Stimulated activated CD4-positive, alpha-beta T cell treated with anti-CD3 and anti-CD28 coated beads, Interleukin-1b, Interleukin-23, amount 100 ng/mL, for 1 hour (primary cell): ENCODE measurements at places on chromosomes 2 and 18.

- no peak for DNase-seq
Measured at GRCh38 chr18:59672235-59672711, 24.9 kb downstream of the CCBE1 start.

- no peak for DNase-seq
Measured at GRCh38 chr2:63424329-63425078, 163.8 kb downstream of the WDPCP start.

DNA sequence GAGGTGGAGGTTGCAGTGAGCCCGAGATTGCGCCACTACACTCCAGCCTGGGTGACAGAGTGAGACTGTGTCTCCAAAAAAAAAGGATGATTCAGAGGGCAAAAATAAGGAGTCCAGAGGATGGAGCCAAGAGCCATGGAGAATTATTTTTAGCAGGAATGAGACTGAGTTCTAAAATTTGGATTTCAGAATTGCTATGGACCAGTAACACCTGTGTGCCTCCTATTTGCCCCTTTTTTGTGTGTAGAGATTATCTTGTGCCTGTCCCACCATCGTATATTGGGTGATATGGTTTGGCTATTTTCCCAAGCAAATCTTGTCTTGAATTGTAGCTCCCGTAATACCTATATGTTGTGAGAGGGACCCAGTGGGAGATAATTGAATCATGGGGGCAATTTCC lies 16.4 kb upstream of the RGPD8 start:
- DNase-seq, result no peak

DNA sequence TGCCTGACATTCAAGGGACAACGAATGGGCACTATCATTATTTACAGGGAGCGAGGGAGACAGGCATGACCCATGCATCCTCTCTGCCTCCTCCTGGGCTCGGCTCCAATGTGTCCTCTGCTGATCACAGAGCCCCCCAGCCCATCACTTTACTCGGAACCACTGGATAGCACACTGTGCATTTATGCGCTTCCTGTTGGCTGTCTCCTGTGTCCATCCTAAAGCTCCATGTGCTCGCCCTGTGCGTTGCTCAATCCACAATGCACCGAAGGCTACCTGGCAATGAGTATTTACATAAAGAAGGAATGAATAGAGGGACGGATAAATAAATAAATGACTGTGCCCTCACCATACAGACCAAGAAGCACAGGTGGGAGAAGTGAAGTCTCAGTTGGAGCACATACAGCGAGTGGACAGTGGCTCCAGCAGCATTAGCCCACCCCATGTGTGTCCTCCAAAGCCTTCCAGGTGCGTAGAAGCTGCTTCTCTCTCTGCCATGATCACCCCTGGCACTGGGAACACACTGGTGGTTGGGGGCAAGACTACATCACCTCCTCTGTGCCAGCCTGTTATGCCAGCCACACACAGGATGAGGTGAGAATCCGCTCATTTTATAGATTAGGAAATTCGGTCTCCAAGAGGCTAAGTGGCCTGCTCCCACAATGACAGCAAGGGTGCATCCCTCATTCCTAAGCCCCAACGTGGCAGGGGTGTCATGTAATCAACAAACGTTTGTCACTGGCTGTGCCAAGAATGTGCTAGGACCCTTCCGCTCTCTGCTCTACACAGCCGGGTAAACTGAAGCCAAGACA lies 2.3 kb upstream of the GDF7 start:
- DNase-seq, result no peak

- DNase-seq, result no peak
Measured at GRCh38 chr18:61553045-61553659, 219.9 kb downstream of the CDH20 start.

GRCh38 chr2:190254063-190254850 lies 65.4 kb downstream of the HIBCH start:
- DNase-seq, result no peak

GRCh38 chr2:96485751-96486651 lies 19.2 kb downstream of the NEURL3 start:
- peak; percentile 30 for DNase-seq

DNA sequence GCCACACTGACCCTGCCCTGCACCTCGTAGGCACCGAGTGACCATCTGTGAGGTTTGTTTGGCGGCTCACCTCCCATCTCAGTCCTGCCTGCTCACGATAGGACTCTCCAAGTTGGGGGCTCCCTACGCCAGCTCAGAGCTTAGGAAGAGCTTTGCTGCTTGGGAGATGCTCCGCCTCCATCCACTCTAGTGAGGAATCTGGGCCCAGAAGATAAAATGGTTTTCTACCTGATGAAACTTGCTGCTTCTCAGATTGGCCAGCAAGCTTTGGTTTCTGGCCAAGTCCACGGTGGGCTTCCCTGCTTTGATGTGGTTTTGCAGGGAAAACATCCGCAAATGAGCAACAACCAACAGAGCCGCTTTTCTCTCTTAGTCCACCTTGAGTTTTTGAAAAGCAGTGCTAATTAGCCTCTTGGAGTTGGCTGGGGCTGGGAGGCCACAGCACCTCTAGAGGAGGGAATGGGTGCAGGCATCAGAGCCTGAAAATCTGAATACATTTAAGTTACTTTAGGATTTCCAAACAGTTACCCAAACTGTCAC lies 42.2 kb downstream of the THNSL2 start:
- no peak for DNase-seq

DNA sequence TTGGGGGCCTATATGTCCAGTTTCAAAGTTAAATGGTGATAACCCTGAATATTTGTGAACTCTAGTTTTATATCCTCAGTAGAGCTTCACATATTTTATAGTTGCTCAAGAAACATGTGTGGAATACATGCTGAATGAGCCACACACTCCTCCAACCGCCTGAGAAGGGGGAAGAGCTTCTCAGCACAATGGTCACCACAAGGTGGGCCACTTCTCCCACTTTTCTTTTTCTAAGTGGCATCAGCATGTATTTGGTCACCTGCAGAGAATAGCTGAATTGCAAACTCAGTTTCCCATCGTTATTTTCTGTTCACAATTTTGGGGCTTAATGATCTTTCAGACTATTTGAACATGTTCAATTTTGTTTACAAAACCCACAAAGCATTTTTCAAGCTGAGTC lies 340.5 kb downstream of the PARD3B start:
- no peak for DNase-seq

- no peak for DNase-seq
Measured at GRCh38 chr2:176283291-176284068, 14.2 kb downstream of the MTX2 start.

DNA sequence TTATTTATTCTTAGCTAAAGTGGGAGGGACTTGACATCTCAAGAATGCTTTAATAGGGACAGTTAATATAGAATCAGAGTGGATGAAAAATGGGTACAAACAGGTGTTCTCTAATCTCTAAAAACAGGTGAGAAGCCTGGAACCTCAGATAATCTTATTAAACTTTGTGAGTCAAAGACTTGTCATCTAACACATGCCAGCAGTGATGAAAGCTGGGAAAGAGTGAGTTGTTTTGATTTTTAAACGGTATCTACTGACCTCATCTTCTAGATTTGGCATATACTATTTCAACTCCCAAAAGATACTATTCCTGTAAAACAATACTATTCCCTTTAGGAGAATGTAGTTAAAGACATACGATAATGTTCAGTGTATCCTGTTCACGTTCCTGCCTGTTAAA lies 103.4 kb downstream of the CCDC141 start:
- no peak for DNase-seq

DNA sequence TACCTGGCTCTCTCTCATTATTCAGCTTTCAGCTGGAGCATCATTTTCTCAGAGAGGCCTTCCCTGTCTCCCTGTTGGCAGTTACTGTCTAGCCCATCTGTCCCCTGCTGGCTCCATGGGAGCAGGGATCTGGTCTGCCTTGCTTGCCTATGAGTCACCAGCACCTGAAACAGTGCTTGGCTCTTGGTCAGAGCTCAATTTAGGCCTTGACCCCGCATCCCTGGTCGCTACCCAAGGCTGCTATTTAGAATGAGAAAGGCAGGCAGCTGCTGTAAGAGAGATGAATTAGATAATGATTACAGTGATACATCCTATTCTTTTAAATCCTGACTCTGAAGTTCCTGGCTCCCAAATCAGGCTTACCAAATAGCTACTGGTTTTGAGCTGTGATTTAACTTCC lies 32.9 kb downstream of the KCNE4 start:
- DNase-seq, result no peak

DNA sequence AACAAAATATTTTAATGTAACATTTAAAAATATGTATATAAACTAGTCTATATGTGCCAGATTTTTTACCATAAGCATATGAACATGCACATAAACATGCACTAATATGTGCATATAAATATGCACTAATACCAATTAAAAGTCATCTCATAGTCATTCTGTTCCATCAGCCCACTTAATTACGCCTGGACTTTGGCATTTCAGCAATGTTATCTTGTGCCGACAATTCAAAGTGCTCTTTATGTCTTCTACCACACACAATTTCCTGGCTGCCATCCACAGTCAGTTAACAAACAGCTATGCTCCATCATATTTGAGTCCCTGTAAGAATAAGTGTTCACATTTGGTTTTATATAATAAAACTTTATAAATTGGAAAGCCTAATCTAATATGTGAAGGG lies 92.6 kb upstream of the TSPYL6 start:
- no peak for DNase-seq

DNA sequence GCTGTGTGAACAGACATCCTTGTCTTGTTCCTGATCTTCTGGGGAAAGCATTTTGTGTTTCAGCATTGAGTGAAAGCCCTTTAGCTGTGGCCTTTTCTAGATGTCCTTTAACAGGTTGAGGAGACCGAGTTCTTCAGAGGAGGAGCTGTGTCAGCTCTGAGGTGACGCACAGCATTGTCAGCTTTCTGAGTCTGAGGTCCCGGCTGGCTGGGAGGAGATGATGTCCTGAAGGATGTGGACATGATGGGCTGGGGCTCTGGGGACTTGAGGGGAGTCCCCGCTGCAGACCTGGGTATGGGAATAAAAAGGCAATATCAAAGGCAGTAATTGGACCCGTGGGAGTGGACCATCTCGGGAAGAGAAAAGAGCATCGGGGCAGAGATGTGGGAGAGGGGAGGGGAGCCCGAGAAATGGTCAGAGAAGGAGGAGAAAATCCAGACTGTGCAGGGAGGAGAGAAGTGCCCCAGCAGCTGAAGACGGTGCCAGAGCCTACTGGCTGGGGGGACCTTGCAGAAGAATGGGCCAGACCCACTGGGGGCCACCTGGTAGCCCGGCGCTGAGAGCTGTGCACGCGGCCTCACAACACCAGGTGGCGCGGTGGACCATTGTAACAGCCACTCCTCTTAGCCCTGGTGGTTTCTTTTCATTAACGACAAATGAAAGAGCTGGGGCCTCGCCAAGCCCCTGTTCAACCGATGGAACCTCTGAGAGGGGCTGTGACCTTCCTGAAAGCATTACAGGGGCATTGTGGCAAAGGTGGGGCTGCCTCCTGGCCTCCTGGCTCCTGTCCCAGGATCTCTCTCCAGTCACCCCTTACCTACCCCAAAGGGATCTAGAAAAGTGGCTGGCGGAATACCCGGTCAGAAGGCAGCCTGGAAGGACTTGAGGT lies 61.6 kb downstream of the ST3GAL5 start:
- DNase-seq, result peak; percentile 63

- DNase-seq, result no peak
Measured at GRCh38 chr2:53787614-53788289, 908 bp downstream of the ERLEC1 start.

DNA sequence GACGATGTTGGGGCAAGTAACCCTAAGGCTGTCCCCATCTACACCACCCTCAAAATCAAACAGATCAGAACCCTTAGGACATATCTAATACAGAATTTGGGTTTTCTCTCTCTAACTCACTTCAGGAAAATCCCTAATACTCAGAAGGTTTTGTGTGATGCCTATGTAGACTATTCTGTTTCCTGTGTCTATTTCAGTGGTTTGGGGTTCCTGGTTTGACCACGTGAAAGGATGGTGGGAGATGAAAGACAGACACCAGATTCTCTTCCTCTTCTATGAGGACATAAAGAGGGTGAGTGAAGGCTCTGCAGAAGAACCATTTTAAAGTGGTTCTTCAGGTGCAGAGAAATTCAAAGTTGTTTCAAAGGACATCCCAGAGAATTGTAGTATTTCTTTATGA lies 16.3 kb downstream of the SULT1C2 start:
- DNase-seq, result no peak
